Stimulated activated CD8-positive, alpha-beta memory T cell treated with anti-CD3 and anti-CD28 coated beads, Interleukin-4, amount 100 ng/mL, for 1 hour (primary cell): ENCODE measurements at places on chromosomes 5 and 9.

DNA sequence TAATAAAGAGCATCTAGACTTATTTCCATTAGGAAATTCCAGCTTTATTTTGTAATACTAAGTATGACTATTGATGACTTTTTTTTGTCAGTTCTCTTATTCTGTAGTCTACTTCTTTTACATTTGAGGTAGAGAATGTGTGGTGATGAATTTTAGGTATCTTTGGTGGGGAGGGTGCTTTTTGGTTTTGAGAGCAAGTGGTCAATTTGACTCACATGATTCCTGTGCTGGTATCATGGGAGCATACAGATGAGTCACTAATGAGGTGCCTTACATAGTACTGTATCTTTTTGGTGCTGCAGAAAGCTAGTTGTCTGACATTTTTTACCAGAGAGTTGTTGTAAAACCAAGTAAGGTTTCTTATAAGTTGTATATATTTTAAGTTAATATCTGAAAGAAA, 35.3 kb downstream of the ERBIN start:
- DNase-seq: no peak

DNA sequence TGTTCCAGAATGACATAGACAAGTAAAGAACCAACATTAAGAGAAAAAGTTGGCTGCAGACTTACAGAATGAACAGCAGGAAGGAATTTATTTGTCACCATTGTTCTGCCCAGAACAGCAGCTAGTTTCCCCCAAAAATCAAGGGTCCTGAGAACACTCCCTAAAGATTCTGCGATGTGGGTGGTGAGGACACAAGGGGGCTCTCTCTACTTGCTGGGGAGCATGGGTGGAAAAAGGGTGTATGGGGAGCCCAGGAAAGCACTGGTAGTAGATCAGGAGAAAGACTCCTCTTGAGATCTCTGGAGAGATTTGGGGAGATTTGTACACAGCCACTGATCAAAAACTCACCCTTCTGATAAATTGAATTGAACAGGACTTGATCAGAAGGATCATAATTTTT, 316.5 kb downstream of the KCTD16 start:
- no peak for DNase-seq

GRCh38 chr9:272251-273213, 57.9 kb downstream of the DOCK8 start:
- peak; percentile 55 for DNase-seq

GRCh38 chr5:153147891-153148623, 342.4 kb upstream of the GRIA1 start:
- no peak for DNase-seq

DNA sequence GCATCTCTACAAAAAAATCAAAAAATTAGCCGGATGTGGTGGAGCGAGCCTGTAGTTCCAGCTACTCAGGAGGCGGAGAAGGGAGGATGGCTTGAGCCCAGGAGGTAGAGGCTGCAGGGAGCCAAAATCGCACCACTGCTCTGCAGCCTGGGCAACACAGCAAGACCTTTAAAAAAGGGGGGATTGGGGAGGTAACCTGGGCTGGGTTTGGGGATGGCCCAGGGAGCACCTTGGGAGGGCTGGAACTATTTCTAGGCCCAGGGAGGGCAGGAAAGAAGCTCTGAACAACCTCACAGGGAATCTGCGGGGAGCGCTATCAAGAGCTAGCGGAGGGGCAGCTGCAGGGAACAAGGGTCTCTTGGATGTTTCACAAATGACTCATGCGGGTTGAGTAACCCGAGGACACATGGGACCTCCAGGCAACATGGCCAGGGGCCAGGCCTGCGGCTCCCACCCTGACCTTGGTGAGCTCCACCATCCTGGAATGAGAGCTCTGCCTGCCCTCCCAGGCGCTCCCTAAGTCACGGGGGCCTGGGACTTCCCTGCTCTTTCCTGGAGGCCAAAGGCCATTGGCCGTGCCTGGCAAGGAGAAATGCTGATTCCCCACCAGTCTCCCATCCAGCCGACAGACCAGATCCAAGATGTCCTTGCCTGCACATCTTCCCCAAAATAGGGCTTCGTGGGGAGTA, 23.4 kb downstream of the SARDH start:
- DNase-seq: no peak

DNA sequence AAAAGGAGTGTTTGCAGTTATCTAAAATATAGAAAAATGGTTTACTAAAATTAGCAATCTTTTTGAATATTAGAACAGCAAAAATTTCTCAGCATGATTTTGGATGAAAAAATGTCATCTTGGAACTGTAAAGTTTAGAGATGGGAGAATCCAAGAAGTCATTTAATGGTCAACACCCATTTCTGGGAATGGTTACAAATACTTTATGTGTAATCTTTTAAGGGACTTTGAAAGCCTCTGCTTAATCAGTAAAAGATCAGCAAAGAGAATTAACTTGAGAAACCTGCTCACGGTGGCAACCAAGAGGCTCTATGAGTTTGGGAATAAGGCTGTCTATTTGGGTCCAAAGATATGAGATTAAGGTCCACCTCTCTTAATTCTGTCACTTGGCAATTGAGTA, 13.0 kb downstream of the C1QTNF3 start:
- DNase-seq: no peak
